H9 (cell line): ENCODE measurements at places on chromosomes 16 and 17. TPM values are rescaled to one million over a fixed set of nuclear protein-coding genes. Genes with fewer than 3 reads are reported as not detected.

DNA sequence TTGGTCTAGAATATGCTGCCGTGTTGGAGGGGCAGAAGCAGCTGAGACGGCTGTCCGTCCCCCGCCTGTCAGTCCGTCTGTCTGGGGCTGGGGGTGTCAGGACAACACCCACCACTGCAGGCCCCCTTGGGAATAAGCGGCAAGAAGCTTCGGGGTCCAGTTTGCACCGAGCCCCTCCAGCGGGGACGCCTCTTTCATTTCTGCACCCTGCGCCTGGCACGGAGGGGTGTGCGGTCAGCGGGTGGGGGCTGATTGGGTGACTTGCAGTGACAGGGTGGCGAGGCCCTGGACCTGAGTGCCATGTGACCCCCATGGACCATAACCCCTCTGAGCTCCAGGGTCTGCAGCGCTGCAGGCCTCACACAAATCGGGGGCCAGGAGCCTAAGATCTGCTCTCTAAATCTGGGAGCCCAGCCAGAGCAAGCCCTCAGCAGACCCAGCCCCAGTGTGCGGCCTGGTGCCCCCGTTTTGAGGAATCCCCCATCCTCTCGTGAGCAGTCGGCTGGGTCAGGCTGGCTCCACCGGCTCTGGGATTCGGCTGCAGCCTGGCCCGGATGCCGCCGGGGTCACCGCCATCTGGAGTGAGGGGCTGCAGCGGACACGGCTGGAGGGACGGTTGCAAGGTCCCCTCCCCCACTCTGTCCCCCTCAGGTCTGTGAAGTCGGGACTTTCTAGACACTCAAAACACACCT lies 8.3 kb downstream of the CBFA2T3 start:
- no peaks in the 10 kb centered on the region for H3K36me3 ChIP-seq
- no peak overlapping the region for H3K4me3 ChIP-seq
- no peaks in the 10 kb centered on the region for H3K27me3 ChIP-seq
- no peak for DNase-seq
- H3K27ac ChIP-seq = no peak overlapping the region

- H3K4me3 ChIP-seq = peak overlapping the region; percentile 57
- H3K27me3 ChIP-seq = peaks cover 90% of the 10 kb centered on the region
- no peaks in the 10 kb centered on the region; the same call in 1 of the 2 replicates for H3K4me1 ChIP-seq
- H3K36me3 ChIP-seq = no peaks in the 10 kb centered on the region; the same call in 2 of the 3 replicates
- DNase-seq = peak; percentile 78
These were observed 5.2 kb upstream of the AATF start for GRCh38 chr17:36943250-36944191.

ST6GALNAC1 gene
- not detected in 2 replicates for total RNA-seq

GRCh38 chr17:63823659-63824331 lies 3.4 kb upstream of the PSMC5 start:
- no peak for DNase-seq
- H3K4me3 ChIP-seq = peak overlapping the region; percentile 36
- no peaks in the 10 kb centered on the region for H3K4me1 ChIP-seq
- H3K27ac ChIP-seq = no peak overlapping the region

GRCh38 chr16:53370827-53371226 lies 63.4 kb upstream of the RBL2 start:
- no peak overlapping the region for H3K27ac ChIP-seq
- DNase-seq = no peak
- no peaks in the 10 kb centered on the region for H3K4me1 ChIP-seq
- H3K36me3 ChIP-seq = no peaks in the 10 kb centered on the region
- no peaks in the 10 kb centered on the region for H3K27me3 ChIP-seq
- no peak overlapping the region for H3K4me3 ChIP-seq

- H3K4me3 ChIP-seq = no peak overlapping the region
- peaks cover 48% of the 10 kb centered on the region for H3K36me3 ChIP-seq
- DNase-seq = no peak
- no peaks in the 10 kb centered on the region for H3K4me1 ChIP-seq
- H3K27me3 ChIP-seq = no peaks in the 10 kb centered on the region
These were observed 47.0 kb downstream of the PGS1 start for GRCh38 chr17:78425429-78425828.

- H3K27me3 ChIP-seq = no peaks in the 10 kb centered on the region
- no peak for DNase-seq
- no peak overlapping the region for H3K4me3 ChIP-seq
- H3K36me3 ChIP-seq = peaks cover 8% of the 10 kb centered on the region
These were observed 29.8 kb downstream of the GPATCH8 start for GRCh38 chr17:44473367-44473766.

REXO5 gene
- total RNA-seq = 6.7 and 7.6 TPM in 2 replicates

TTYH2 gene
- 1.6 and 3.2 TPM in 2 replicates for total RNA-seq

GRCh38 chr16:17070882-17071592 lies 399.7 kb downstream of the XYLT1 start:
- H3K27ac ChIP-seq = no peak overlapping the region
- no peaks in the 10 kb centered on the region; the same call in 2 of the 3 replicates for H3K36me3 ChIP-seq
- H3K4me1 ChIP-seq = peaks cover 6% of the 10 kb centered on the region; the same call in 1 of the 2 replicates
- peak overlapping the region; percentile 39 for H3K4me3 ChIP-seq

CACNA1H gene
- total RNA-seq = 41.9 and 43.3 TPM in 2 replicates

GRCh38 chr16:20364051-20364450 lies 11.5 kb upstream of the UMOD start:
- H3K27me3 ChIP-seq = no peaks in the 10 kb centered on the region
- H3K27ac ChIP-seq = no peak overlapping the region
- H3K4me3 ChIP-seq = no peak overlapping the region
- H3K4me1 ChIP-seq = no peaks in the 10 kb centered on the region
- H3K36me3 ChIP-seq = no peaks in the 10 kb centered on the region; the same call in 2 of the 3 replicates

DNA sequence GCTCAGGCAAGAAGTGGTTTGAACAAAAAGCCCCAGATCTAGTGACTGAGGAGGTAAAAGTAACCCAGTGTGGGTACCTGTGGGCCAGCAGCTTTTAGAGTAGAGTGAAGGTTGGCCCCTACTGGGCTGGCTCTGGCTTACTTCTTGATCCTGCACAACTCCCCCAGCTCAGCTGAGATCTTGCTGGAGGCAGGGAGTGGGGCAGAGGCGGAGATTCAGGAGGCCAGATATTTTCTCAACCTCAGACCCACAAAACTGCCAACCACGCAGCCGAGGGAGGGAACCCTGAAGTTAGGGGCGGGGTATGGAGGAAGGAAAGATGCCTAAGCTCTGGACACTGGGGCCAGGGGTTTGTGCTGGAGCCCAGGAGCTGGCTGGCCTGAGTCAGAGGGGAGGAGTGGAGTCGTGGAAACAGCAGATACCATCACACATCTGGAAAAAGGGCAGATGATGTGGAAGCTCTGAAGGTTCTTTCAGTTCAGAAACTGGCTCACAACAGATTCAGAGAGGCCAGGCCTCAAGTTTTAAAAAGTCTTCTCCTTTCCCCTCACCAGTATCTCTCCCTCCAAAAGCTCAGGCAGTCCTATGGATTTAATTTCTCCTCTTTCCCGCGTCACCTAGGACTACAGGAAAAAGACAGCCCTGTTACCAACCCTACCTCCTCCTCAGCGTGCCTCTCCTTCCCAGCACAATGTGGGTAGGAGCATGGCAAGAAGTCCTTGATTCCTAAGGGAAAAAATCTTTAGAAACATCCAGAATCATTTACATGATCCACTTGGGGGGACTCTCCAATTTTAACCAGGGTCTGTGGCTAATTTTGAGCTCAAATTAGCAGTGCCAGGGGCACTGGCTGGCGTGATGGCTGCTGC lies 48.1 kb downstream of the MYO18A start:
- DNase-seq = no peak
- H3K27me3 ChIP-seq = no peaks in the 10 kb centered on the region
- no peak overlapping the region for H3K4me3 ChIP-seq

GRCh38 chr17:49224198-49224996 lies 6.2 kb downstream of the PHOSPHO1 start:
- no peaks in the 10 kb centered on the region for H3K4me1 ChIP-seq
- peak; percentile 82 for DNase-seq
- peaks cover 14% of the 10 kb centered on the region; the same call in 1 of the 2 replicates for H3K27me3 ChIP-seq
- no peak overlapping the region for H3K27ac ChIP-seq
- H3K4me3 ChIP-seq = peak overlapping the region; percentile 82
- H3K36me3 ChIP-seq = no peaks in the 10 kb centered on the region

- DNase-seq = no peak
- H3K36me3 ChIP-seq = peaks cover 3% of the 10 kb centered on the region; the same call in 1 of the 2 replicates
- no peaks in the 10 kb centered on the region for H3K4me1 ChIP-seq
- H3K27ac ChIP-seq = no peak overlapping the region
- no peak overlapping the region for H3K4me3 ChIP-seq
These were observed 8.2 kb downstream of the CENPX start for GRCh38 chr17:82014432-82014831.

DNA sequence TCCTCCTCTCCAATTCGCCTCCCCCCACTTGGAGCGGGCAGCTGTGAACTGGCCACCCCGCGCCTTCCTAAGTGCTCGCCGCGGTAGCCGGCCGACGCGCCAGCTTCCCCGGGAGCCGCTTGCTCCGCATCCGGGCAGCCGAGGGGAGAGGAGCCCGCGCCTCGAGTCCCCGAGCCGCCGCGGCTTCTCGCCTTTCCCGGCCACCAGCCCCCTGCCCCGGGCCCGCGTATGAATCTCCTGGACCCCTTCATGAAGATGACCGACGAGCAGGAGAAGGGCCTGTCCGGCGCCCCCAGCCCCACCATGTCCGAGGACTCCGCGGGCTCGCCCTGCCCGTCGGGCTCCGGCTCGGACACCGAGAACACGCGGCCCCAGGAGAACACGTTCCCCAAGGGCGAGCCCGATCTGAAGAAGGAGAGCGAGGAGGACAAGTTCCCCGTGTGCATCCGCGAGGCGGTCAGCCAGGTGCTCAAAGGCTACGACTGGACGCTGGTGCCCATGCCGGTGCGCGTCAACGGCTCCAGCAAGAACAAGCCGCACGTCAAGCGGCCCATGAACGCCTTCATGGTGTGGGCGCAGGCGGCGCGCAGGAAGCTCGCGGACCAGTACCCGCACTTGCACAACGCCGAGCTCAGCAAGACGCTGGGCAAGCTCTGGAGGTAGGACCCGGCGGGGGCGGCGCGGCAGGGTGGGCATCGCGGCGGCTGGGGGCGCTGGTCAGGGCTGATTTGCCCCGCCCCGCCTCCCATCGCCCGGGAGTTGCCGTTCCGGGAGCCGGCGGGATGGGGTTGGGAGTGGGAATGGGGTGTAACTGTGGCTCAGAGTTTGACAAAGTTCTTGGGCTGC lies 567 bp downstream of the SOX9 start:
- H3K27ac ChIP-seq = no peak overlapping the region
- peaks cover 38% of the 10 kb centered on the region for H3K27me3 ChIP-seq
- H3K36me3 ChIP-seq = peaks cover 15% of the 10 kb centered on the region
- H3K4me1 ChIP-seq = peaks cover under 1% of the 10 kb centered on the region
- DNase-seq = peak; percentile 73
- H3K4me3 ChIP-seq = peak overlapping the region; percentile 81

GRCh38 chr17:32211671-32212070 lies 54.0 kb upstream of the RHBDL3 start:
- no peak for DNase-seq
- no peaks in the 10 kb centered on the region for H3K27me3 ChIP-seq
- H3K27ac ChIP-seq = no peak overlapping the region
- no peaks in the 10 kb centered on the region; the same call in 1 of the 3 replicates for H3K36me3 ChIP-seq
- H3K4me1 ChIP-seq = no peaks in the 10 kb centered on the region

ANKRD40CL gene
- not detected in 2 replicates for total RNA-seq

HS3ST4 gene
- 1.7 and 1.8 TPM in 2 replicates for total RNA-seq

- no peaks in the 10 kb centered on the region for H3K27me3 ChIP-seq
- no peak overlapping the region for H3K27ac ChIP-seq
- no peak overlapping the region for H3K4me3 ChIP-seq
- DNase-seq = no peak
- peaks cover 30% of the 10 kb centered on the region for H3K36me3 ChIP-seq
These were observed 13.7 kb upstream of the RANGRF start for GRCh38 chr17:8274816-8275215.

- H3K27ac ChIP-seq = no peak overlapping the region
- H3K4me3 ChIP-seq = no peak overlapping the region
- DNase-seq = no peak
- no peaks in the 10 kb centered on the region; the same call in 2 of the 3 replicates for H3K36me3 ChIP-seq
- H3K27me3 ChIP-seq = no peaks in the 10 kb centered on the region
These were observed 108.7 kb downstream of the ZFHX3 start for GRCh38 chr16:72939247-72939646.

- H3K27me3 ChIP-seq = no peaks in the 10 kb centered on the region
- H3K4me1 ChIP-seq = no peaks in the 10 kb centered on the region; the same call in 1 of the 2 replicates
- no peak for DNase-seq
- no peak overlapping the region for H3K27ac ChIP-seq
- H3K4me3 ChIP-seq = peak overlapping the region; percentile 88
- H3K36me3 ChIP-seq = no peaks in the 10 kb centered on the region
These were observed 444 bp downstream of the HELZ start for GRCh38 chr17:67244431-67245072.

GRCh38 chr16:66484453-66485213 lies 57.5 kb downstream of the BEAN1 start:
- DNase-seq = peak; percentile 26
- H3K4me1 ChIP-seq = no peaks in the 10 kb centered on the region
- H3K27ac ChIP-seq = no peak overlapping the region
- no peak overlapping the region for H3K4me3 ChIP-seq
- H3K27me3 ChIP-seq = no peaks in the 10 kb centered on the region

- no peaks in the 10 kb centered on the region; the same call in 1 of the 2 replicates for H3K4me1 ChIP-seq
- H3K4me3 ChIP-seq = no peak overlapping the region
- DNase-seq = no peak
These were observed 5.9 kb downstream of the CORO7 start for GRCh38 chr16:4410335-4411075.

BHLHA9 gene
- not detected in 2 replicates for total RNA-seq

ZFP3 gene
- total RNA-seq = 0.11 and 0.18 TPM in 2 replicates

DNA sequence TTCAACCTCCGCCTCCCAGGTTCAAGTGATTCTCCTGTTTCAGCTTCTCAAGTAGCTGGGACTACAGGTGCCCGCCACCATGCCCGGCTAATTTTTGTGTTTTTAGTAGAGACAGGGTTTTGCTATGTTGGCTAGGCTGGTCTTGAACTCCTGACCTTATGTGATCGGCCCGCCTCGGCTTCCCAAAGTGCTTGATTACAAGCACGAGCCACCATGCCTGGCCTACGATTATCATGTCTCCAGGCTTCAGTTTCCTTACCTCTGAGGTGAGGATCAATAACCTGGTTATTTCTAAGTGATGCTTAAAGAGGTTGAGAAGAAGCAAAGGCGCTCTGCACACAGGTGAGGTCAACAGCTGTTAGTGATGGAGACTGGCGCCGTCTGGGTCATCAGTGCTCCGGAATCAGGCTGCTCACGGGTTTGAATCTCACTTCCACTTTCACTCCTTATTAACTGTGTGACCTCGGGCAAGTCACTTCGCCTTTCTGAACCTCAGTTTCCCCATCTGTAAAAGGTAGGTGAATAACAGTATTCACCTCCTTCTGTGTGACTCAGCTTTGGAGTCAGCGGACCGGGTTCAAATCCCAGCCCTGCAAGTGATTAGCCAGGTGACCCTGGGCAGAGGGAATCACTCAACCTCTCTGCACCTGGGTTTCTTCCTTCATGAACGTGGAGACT lies 745 bp upstream of the ABCC1 start:
- H3K4me1 ChIP-seq = no peaks in the 10 kb centered on the region; the same call in 1 of the 2 replicates
- H3K27me3 ChIP-seq = no peaks in the 10 kb centered on the region
- H3K27ac ChIP-seq = no peak overlapping the region

BEAN1 gene
- 0.24 TPM in 1 of 2 replicates, not detected in the other for total RNA-seq

- no peak overlapping the region for H3K4me3 ChIP-seq
- H3K27ac ChIP-seq = no peak overlapping the region
- no peak for DNase-seq
- H3K4me1 ChIP-seq = no peaks in the 10 kb centered on the region
- peaks cover 14% of the 10 kb centered on the region for H3K36me3 ChIP-seq
- H3K27me3 ChIP-seq = no peaks in the 10 kb centered on the region
These were observed 24.3 kb downstream of the CDK12 start for GRCh38 chr17:39485555-39485954.
